ENCODE measurements at places on chromosomes 4 and X.
A peak's percentile ranks its signal among the peaks of the same experiment; 100 is the strongest.

DNA sequence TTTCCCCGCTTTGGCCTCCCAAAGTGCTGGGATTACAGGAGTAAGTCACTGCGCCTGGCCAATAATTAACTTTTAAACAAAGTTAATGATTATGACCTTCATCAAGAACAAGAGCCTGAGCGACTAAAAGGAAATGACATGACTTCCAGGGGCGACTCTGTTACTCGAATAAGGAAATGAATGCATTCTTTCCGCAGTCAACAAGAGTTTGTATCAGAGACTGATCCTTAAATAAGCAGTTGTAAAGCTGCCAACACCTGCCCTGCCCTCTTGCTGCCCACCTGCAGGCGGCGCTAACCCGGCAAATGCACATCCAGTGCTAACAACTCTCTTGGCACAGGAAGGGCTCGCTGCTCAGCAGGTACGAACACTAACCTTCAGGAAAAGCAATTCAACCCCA is 27.3 kb downstream of the WDR1 start:
- no peak for DNase-seq

- DNase-seq, result no peak
Measured at GRCh38 chr4:155578219-155578618, 88.4 kb upstream of the GUCY1A1 start.

- DNase-seq, result no peak
Measured at GRCh38 chrX:117707948-117708743, 408.5 kb downstream of the KLHL13 start.

DNA sequence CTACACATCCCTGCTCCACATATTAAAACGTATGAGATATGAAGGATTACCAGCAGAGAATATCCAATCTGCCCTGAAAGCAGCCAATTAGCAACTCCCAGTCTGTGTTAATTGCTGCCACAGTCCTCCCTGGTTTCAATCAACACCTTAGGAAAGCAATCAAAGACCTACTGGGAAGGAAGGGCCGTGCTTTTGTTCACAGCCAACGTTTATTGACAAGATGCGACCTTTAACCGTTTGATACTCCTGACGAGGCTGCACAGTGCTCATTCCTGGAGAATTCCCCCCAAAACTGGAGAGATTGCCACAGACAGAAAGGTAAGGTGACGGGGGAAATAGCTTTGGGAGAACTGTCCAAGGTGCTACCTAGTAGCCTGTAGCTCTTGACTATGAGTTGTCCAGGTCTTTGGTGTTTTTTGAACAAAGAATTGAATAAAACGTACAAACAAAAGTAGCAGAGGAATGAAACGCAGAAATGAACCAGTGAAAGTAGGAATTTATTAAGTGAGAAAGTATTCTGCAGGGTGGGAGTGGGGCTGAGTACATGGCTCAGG is 596.5 kb downstream of the NLGN4X start:
- DNase-seq, result no peak

DNA sequence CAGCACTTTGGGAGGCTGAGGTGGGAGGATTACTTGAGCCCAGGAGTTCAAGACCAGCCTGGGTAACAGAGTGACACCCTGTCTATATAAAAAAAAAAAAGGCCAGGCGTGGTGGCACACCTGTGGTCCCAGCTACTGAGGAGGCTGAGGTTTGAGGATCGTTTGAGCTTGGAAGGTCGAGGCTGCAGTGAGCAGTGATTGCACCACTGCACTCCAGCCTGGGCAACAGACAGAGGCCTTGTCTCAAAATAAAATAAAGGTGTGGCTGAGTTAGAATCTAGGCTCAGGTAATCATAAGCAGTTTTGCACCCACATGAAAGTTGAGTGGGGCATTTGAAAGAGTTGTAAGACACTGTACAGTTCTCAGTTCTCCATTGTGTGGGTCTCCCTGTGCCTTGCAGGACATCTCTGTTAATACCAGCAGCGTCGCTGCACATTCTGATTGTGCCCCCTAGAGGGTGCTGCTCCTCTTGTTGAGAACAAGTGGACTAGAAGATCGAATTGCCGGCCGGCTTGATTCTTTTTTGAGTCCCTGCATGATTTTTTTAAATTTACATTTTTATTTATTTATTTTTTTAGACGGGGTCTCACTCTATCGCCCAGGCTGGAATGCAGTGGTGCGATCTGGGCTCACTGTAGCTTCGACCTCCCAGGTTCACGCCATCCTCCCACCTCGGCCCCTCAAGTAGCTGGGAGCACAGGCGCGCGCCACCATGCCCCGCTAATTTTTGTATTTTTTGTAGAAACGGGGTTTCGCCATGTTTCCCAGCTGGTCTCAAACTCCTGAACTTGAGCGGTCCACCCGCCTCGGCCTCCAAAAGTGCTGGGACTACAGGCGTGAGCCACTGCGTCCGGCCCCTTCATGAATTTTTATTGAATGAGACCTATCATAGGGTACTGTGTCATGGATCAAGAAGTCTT is 73.6 kb upstream of the RBMX start:
- DNase-seq, result peak; percentile 81

GRCh38 chrX:30812326-30812725 is 76.7 kb downstream of the TAB3 start:
- DNase-seq, result no peak

GRCh38 chr4:163662768-163663167 is 168.3 kb downstream of the TMA16 start:
- DNase-seq, result no peak

GRCh38 chr4:24601121-24601520 is 16.8 kb upstream of the DHX15 start:
- DNase-seq, result no peak

DNA sequence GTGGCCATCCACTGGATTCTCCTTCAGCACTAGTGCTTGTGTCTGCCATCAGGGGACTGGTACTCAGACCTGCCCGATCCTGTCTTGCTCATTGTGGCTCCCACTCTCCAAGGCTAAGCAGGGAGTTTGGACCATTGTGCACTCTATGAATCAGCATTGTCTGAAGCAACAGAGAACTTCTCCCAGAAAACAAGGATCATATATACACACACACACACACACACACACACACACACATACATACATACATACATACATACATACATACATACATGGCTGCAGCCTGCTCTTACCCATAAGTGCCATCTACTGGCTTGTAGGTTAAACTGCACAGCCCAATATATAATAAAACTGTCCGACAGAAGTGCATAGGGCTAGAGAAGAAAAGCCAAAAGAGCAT is 345.3 kb upstream of the LCORL start:
- no peak for DNase-seq

- no peak for DNase-seq
Measured at GRCh38 chrX:72461766-72462165, 110.9 kb downstream of the HDAC8 start.

DNA sequence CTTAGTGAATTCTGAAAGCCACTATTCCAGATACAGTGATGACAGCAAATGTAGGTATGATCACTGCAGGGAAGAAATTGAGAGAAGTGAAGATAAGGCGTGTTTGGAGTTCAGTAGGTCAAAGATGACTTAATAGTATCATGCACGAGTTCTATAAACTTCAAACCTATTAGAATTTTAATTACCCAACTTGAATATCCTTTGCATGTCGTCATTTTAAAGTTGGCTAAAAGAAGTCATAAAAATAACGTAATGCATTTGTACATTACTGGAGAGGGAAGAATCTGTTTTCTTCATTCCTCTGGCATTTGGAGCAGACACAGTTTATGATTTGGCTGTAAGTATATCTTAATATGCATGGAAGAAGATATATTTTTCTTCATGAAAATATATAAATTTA is 68.6 kb upstream of the MXRA5 start:
- DNase-seq, result no peak

DNA sequence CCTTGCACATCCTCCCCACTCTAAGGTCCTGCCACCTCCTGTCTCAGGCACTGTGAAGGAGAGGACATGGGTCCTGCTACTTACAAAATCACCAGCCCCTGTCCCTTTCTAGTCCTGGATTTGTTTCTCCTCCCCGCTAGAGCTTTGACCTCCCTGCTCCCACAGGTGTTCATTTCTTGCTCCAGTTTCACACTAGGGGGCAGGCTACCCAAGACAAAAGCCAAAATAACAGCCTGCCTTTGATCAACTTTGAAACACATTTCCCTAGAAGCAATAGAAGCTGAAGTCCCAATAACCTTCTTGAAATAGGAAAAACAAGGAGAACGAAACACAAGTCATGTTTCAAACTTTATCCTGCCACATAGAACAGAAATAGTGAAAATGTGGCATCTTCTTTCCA is 164.4 kb downstream of the QDPR start:
- DNase-seq, result peak; percentile 42

GRCh38 chr4:20181926-20182325 is 69.8 kb upstream of the SLIT2 start:
- no peak for DNase-seq

GRCh38 chrX:29662759-29663503 is 552.4 kb upstream of the MAGEB2 start:
- no peak for DNase-seq

DNA sequence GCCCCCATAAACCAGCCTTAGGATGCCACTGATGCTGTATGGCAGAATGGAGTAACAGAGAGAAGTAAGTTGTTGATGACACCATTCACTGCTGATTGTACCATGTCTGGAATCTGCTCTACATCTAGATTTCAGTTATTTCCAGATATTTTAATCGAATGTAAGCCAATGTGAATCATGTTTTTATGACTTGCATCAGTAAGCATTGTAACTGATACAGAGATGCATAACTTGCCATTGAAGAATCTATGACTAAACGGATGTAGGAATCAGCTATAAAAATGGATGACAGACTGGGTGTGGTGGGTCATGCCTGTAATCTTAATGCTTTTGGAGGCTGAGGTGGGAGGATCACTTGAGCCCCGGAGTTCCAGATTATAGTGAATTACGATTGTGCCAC is 161.0 kb upstream of the GATB start:
- no peak for DNase-seq

GRCh38 chr4:140753329-140753728 is 2.9 kb downstream of the TBC1D9 start:
- no peak for DNase-seq

DNA sequence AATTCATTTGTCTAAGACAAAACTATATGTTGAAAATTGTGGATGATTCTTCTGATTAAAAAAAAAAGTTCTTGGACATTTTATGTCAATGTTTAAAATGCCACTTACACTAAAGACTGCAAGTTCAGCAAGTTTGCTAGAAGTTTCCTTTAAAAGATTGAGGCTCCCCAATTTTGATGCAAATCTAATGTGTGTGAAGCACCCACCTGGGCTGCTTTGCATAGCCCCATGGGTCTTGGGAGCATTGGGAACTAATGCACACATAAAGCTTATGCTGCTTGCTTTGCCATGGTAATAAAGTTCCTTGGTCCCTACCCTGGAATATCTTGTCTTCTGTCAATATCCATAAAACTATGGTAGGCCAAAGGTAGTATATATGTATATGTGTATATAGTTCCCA is 725.9 kb upstream of the GRID2 start:
- DNase-seq, result no peak

Data from activated CD8-positive, alpha-beta memory T cell treated with anti-CD3 and anti-CD28 coated beads, Interleukin-2, amount 10 ng/mL, durations not matched to agents 7 days and 5 days (primary cell).